ENCODE measurements at places on chromosomes 16 and 17.

- DNase-seq, result no peak
Measured at GRCh38 chr17:66413559-66414520, 111.4 kb downstream of the PRKCA start.

- DNase-seq, result no peak
Measured at GRCh38 chr16:17804857-17805256, 334.1 kb upstream of the XYLT1 start.

GRCh38 chr16:25613931-25614330 lies 77.8 kb upstream of the HS3ST4 start:
- DNase-seq, result no peak

DNA sequence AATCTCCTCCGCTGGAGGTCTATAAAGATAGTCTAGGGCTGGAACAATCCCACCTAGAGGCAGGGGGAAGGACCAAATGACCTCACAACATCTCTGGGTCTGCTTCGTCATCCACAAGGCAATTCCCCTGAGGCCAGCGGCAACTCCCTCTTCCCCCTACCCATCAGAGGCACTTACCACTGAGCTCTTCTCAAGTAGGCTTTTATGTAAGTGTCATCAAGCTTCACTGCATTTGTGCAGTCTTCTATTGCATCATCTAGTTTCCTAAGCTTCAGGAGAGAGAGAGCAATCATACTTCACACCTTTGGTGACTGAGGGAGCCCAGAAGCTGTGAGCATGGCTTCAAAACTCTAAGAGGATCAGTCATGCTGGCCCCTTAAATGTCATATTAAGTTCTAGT lies 21.0 kb downstream of the CNP start:
- no peak for DNase-seq

DNA sequence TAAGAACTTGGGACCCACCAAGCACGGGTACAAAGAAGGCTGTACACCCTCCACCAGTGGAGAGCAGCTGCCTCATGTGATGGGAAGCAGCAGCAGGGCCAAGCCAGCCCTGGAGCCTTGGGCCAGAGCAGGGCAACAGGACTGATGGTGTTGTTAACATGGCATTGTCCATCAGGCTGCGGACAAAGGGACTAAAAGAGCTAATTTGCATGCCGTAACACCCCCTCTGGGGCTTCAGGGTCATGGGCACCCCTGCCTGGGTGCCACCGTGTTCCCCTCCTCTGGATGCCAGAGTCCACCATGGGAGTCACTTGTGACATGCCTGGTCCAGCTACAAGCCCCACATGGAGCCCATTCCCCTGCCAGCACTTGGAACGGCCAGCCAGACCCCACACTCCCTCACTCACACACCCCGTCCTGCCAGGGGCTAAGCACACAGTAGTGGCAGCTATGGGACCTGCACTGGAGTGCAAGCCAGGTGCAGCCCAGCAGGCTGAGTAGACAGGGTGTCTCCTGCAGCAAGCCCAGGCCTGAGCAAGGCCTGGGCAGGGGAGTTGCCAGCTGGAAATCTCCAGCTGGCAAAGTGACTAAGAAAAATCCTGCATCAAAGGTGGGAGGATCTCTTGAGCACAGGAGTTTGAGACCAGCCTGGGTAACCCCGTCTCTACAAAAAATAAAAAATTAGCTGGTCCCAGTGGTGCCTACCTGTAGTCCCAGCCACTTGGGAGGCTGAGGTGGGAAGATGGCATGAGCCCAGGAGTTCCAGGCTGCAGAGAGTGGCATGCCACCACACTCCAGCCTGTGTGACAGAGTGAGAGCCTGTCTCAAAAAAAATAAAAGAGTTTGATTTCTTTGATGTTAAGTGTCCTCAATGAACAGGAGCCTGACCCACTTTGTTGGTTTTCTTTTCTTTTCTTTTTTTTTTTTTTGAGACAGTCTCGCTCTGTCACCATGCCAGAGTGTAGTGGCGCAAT lies 33.7 kb downstream of the NOL11 start:
- no peak for DNase-seq

All from fibroblast of the conjunctiva (primary cell).